Pulmonary artery endothelial cell (primary cell): ENCODE measurements at places on chromosomes 5 and 9.

- DNase-seq = no peak
Observed at GRCh38 chr9:112360047-112360804, 19.7 kb upstream of the HSDL2 start.

GRCh38 chr5:164784230-164784629, 1278.8 kb downstream of the MAT2B start:
- no peak for DNase-seq

GRCh38 chr5:65722575-65723403, 784 bp downstream of the NLN start:
- no peak for DNase-seq

- no peak for DNase-seq
Observed at GRCh38 chr5:173243243-173243830, 8.3 kb upstream of the NKX2-5 start.

GRCh38 chr9:123823194-123823947, 106.6 kb downstream of the DENND1A start:
- no peak for DNase-seq

- no peak for DNase-seq
Observed at GRCh38 chr5:170192829-170193228, 40.0 kb upstream of the C5orf58 start.

DNA sequence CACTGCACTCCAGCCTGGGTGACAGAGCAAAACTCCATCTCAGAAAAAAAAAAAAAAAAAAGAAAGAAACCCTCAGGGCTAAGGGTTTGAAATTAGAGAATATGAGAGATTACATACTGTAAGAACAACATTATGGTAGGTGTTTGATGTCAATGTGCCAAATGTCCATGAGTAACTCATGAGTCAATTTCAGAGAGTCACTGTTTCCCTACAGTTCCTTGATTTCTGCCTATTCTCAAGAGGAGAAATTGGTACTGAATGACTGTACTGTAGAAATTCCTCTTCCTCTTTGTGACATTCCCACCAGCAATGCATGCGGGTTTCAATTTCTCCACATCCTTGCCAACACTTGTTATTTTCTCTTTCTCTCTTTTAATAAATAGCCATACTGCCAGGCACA, 35.2 kb downstream of the MARVELD2 start:
- DNase-seq = peak; percentile 17

DNA sequence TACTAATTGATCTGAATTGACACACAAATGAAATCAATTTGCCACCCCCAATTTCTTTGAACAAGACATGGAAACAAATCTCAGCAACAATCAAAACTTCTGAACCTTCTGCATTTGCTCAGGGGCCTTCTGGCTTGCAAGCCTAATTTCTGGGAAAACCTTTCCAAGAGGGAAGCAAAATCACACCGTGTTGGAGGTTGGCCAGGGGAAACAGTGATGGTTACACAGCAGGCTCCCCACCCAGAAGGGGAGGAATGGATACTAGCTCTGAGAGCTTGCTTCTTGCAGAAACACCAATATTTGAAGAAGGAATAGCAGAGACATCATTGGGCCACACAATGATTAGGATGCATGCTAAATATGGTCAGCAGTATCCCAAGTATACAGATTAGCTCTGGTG, 488.6 kb upstream of the TRPC7 start:
- DNase-seq = no peak

- no peak for DNase-seq
Observed at GRCh38 chr9:99449726-99450125, 227.6 kb downstream of the SEC61B start.

GRCh38 chr9:89477811-89478630, 19.9 kb downstream of the SEMA4D start:
- DNase-seq = peak; percentile 66

- peak; percentile 10 for DNase-seq
Observed at GRCh38 chr5:79025054-79025472, 40.0 kb upstream of the ARSB start.

DNA sequence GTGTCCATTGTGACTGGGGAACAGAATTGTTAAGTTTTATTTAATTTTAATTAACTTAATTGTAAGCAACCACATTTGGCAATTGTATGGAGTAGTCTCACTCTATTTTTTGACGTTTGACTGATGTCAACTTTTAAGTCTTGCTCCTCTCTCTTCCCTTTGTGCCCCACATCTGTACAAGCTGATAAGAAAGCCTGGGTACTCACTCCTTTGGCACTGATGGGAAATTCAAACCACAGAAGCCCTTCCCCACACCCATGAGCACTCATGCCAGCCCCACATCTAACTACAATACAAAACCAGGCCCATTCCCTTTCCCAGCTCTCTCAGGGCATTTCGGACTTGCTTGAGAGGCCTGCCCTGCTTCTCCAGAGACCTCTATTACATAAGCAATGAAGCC, 451.5 kb upstream of the KIF2A start:
- no peak for DNase-seq

DNA sequence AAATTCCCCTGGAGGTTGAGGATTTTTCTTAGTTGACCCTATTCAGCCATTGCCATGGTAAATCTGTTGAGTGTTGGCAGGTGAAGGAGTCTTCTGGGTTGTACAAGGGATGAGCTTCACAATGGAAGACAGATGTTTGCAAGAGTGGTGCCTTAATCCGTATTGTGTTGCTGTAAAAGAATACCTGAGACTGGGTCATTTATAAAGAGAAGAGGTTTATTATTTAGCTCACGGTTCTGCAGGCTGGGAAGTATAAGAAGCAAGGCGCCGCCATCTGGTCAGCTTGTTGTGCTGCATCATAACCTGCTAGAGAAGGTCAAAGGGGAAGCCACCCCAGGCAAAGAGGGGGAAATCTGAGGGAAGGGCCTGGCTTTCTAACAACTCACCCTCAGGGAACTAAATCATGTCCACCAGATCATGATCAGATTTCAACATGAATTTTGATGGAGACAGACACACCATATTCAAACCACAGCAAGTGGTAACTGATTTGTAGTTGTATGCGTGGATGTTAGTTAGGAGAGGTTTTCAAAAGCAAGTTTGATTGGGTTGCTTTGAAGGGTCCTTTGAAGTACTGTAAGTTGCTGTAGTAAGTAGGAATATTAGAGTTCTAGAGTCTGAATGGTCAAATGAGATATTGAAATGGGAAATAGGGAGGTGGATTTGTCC, 2.5 kb downstream of the TNPO1 start:
- peak; percentile 46 for DNase-seq

DNA sequence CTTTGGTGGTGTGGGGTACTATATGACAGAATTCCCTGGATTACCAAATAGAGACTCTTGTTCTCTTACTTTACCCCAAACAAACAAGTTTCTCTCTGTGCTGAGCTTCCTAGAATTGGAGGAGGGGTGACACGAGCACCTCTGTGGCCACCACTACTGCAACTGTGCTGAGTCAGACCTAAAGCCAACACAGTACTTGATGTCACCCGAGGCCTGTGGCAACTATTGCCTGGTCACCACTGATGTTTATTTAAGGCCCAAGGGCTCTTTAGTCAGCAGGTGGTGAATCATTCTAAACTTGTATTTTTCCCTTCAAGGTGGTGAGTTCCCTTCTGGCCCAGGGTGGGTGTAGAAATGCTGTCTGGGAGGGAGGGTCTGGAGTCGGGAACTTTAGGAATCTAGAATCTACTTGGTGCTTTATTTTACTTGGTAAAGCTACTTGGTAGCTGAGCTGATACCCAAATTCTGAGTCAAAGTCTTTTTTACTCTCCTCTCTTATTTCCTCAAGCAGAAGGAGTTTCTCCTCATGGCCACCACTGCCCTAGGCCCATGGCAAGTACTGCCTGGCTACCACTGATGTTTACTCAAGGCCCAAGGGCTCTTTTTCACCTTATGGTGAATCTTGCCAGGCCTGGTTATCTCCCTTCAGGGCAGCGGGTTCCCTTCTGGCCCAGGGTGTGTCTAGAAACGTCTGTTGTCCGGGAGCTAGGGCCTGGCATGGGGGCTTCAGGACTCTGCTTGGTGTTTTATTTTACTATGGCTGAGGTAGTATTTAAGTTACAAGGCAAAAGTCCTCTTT, 9.8 kb downstream of the LURAP1L start:
- no peak for DNase-seq

- DNase-seq = no peak
Observed at GRCh38 chr5:181181650-181182565, 23.1 kb downstream of the TRIM7 start.

GRCh38 chr5:6705088-6705487, 8.1 kb upstream of the TENT4A start:
- no peak for DNase-seq

GRCh38 chr5:9987101-9987500, 262.6 kb downstream of the ATPSCKMT start:
- DNase-seq = no peak

DNA sequence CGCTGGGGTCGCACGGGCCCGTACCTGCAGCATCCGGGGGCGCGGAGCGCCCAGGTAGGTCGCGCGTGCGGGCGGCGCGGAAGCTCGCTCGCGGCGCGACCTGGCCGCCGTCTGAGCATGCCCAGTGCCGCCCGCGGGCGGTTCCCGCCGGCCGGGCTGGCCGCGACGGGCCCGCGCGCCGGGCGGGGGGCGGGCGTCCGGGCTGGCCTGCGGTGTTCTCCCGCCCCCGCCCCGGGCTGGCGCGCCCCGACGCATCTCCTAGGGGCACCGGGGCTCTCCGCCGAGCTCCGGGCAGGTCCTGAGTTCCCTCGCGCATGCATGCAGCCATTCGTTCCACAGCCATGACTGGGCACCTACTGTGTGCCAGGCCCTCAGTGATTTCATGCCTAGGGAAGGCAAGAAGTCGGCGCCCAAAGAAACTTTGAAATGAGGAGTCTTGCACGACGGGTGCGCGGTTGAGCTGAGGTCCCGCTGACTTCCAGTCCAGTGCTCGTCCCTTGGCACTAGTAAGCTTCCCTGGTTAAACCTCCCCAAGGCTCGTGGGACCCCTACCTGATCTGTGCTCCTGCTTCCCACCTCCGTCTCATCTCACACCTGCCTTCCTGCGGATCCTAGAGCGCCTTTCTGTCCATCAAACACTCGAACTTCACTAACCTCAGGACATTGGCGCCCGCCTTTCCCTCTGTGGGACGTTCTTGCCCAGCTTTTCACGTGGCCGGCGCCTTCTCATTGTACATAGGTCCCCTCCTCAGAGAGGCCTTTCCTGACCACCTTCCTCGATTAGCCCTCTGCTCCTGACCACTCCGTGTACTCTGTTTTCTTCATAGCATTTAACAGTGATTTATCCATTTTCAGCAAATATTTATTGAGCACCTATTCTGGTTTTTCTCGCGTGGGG, at the start of gene PTPN3:
TSS of gene PTPN3 (minus strand) at position 113 of the 898 bp plus-strand sequence. CDS start 34,873 bp downstream, outside the sequence.
- no peak for DNase-seq

- no peak for DNase-seq
Observed at GRCh38 chr9:7259544-7260241, 501.9 kb downstream of the KDM4C start.

DNA sequence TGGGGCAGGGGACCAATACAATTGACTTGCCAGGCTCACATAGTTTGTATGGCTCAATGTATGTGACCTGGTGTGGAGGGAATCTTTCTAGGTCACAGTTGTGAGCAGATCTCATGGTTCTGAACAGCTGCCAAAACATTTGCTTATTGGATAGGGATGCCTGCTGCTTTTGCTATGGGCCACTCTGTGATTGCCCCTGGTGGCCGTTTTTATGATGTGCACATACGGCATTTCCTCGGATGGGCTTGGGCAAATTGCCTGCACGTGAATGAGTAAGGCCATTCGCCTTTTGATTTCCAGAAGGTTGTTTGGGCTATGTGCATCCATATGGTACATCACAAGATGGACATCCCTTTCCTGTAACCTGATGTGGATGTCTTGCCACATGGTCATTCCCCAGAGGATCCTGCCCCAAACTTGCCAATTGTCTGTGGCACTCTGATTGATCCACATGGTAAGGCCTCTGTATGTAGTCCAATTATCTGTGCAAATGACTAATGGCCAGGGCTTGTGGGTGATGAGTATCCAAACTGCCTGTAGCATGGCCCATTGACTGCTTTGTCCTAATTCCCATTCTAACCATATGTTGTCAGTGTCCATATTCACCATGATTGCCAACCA, 10.7 kb upstream of the SLC22A4 start:
- no peak for DNase-seq

- DNase-seq = no peak
Observed at GRCh38 chr5:145521066-145521465, 314.1 kb downstream of the PRELID2 start.

- peak; percentile 53 for DNase-seq
Observed at GRCh38 chr5:173324115-173325001, 3.9 kb downstream of the STC2 start.
